ENCODE measurements at places on chromosomes 6 and 20.

- no peak for DNase-seq
These were observed 48.7 kb downstream of the MAP7 start for GRCh38 chr6:136501514-136501913.

DNA sequence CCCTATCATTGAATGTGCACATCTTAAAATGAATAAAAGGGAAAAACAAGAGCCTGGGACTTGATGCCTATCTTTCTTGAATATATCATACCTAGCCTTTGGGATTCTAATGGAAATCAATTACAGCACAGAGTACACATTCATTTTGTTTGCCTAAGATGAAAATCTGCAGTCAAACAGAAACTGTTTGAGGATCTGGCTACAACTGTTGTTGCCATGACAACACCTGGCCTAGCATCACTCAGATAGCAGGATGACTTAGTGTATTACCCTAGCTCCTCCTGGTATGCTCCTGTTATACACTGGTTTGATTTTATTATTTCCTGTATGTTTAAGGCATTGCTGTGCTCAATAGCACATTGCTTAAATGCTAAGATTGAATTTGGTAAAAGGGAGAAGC lies 71.5 kb upstream of the LAMP5 start:
- no peak for DNase-seq

GRCh38 chr6:132101535-132101934 lies 150.4 kb upstream of the CCN2 start:
- DNase-seq, result no peak

- DNase-seq, result no peak
These were observed 67.2 kb upstream of the RNF146 start for GRCh38 chr6:127199470-127199869.

GRCh38 chr6:63425493-63425892 lies 105.7 kb upstream of the LGSN start:
- no peak for DNase-seq

DNA sequence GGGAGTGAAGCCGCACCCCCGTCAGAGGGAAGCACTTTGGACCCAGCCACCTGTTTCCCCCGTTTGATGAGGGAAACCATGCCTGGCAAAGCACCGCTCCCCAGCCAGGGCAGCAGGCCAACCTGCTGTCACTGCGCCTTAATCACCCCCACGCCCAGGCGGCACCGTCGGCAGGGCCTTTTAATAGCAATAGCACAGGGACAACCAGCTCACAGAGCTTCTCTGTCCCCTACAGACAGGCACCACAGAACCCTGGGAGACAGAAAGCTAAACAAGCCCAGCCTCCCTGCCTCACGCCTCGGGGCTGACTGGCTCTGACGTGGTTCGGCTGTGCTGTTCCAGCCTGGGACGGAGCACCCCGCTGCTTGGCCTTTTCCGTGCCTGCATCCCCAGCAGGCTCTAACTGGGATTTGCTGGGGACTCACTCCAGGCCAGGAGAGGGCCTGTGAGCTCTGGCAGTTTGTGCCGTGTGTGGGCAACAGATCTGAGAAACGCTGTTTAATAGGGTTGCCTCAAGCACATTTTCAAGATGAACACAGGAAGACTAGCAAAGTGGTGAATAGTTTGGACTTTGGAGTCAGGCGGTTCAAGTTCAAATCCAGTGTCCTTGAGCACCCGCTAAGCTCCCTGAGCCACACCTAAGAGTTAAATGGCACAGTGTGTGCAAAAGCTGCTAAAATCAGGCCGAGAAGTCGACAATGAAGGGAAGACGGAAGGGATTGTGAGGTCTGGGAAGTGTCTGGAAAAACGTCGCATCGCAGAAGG lies 223.8 kb downstream of the NRN1 start:
- peak; percentile 68 for DNase-seq

- DNase-seq, result peak; percentile 26
These were observed 36.9 kb upstream of the BLCAP start for GRCh38 chr20:37564388-37565133.

DNA sequence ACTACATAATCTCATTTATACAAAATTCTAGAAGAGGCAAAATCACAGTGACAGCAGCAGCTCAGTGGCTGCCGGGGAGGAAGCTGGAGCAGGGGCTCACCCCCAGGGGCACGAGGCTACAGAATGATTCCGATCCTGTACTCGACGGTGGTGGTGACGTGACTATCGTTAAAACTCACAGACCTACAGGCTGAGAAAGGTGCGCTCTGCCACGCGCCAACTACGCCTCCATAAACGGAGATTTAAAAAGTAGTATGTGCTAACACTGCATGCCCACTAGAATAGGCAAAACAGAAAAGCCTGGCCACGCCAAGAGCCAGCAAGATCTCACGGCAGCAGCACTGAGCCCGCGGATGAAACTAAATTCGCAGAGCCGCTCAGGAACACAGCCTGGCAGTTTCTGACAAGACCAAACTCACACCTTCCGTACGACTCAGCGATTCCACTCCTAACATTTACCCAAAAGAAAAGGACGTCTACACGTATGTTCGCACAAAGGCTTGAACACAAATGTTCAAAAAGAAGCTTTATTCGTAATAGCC lies 25.2 kb downstream of the TAF4 start:
- DNase-seq, result no peak

DNA sequence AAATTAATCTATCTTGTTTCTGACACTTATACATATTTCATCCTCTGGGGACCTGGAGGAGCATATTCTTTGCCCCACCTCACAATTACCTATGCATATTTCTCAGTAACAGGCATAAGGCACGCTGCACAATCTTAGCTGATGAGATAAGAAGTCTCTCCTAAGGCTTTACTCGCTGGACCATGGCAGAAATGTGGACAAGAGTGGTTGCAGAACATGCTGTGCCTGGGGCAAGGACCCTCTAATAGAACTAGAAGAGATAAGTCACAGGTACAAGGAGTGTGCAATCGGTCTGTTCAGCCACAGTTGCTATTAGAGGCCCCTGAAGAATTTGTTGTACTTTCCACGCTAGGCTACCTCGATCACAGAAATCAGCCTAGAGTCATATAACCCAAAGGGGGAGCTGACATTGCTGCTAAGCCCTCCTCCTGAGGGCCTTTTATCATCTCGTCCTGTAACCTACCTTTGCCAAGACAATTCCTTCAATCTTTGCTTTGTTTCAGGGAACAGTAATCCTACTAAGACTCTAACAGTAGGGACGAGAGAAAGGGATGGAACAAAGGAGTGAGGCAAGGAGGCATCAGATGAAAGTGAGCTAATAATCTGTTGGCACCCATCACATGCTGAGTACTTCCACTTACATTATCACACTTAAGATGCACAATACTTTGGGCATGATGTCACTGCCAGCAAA lies 16.1 kb upstream of the DEFB129 start:
- DNase-seq, result no peak

- no peak for DNase-seq
These were observed 43.9 kb upstream of the GJE1 start for GRCh38 chr6:142088858-142089216.

- DNase-seq, result no peak
These were observed 151.0 kb upstream of the HEY2 start for GRCh38 chr6:125598422-125598821.

GRCh38 chr6:128414943-128415342 lies 105.5 kb downstream of the PTPRK start:
- no peak for DNase-seq

GRCh38 chr6:25863360-25863759 lies 10.7 kb downstream of the SLC17A3 start:
- DNase-seq, result no peak

DNA sequence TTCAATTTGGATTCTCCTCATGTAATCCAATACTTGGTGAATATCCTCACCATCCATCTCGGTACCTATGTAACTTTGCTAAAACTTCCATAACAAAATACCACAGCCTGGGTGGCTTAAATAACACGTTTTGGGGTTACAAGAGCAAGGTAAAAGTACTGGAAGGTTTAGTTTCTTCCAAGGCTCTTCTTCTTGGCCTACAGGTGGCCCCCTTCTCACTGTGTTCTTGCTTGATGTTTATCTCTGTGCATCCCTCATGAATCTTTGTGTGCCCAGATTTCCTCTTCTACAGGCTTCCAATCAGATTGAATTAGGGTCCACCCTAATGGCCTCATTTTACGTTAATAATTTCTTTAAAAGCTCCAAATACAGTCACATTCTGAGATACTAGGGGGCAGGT lies 163.3 kb upstream of the HCRTR2 start:
- no peak for DNase-seq

- DNase-seq, result no peak
These were observed 580.6 kb downstream of the TFAP2A start for GRCh38 chr6:9834233-9834632.

DNA sequence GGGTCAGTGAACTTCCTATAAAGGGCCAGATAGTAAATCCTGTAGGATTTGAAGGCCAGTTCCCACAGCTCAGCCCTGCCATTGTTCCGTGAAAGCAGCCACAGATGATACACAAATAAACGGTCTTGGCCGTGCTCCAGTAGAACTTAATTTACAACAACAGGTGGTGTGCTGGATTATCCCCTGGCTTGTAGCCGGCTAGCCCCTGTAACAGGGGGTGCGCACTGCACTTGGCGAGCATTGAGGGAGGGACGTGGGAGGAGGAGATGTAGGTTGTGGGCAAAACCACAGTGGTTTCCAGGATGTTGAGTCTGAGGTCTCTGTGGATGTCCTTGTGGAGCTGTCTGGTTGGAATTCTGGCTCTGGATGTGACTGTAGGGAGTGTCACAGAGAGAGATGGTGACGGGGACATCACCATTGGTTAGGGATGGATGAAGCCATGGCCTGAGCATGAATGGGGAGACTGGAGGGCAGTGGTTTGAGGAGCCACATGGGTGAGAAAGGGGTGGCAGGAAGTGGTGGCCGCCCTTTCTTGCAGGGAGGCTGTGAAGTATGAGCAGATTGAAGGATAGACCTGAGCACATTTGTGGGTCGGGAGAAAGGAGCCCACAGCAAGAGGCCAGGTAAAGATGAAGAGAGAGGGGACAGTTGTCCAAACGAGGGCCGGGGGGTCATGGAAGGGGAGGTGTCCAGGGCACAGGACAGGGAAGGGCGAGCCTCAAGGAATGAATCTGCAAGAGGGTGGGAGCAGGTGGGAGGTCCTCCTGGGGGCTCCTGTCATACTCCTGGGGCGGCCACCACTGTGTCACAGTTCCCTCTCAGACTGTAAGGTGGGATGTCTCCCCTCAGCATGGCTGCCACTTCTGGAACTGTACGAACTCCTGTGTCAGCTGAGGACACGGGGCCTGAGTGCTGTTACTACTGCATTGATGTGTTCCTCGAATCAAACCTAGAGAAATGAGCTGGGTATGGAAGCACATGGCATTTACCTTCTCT lies 53.6 kb downstream of the CDH26 start:
- no peak for DNase-seq

- no peak for DNase-seq
These were observed 7.1 kb downstream of the RPS6KA2 start for GRCh38 chr6:166619912-166620311.

- no peak for DNase-seq
These were observed 137.9 kb upstream of the NEDD9 start for GRCh38 chr6:11370191-11371018.

- no peak for DNase-seq
These were observed 109.2 kb upstream of the TMEM170B start for GRCh38 chr6:11428371-11428770.

DNA sequence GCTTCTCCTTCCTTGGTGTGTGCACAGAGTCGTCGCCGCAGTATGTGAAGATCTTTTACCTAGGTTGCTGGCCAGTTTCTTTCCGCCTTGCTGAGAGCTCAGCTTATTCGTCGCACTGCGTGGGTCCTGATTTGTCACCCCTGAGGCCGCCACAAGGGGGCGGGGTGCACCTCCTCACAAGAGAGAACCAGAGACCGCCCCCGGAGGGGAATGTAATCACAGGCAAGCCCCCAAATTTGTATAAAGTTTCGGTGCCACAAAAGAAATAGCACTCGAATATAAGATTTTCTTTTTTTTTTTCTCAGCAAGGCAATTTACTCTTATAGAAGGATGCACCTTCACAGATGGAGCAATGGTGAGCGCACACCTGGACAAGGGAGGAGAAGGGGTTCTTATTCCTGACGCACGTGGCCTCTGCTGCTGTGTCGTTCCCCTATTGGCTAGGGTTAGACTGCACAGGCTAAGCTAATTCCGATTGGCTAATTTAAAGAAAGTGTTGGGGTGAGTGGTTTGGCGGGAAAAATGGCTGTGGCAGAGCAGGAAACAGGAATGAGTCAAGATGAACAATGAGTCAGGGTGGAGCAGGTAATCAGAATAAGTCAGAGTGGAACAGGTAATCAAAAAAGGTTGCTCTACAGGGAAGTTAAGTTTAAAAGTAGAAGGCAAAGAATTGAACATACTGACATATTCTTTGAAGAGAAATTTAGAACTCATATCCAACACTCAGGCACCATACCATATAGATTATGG lies 19.5 kb downstream of the NCOA3 start:
- no peak for DNase-seq

GRCh38 chr20:16064989-16065707 lies 508.1 kb downstream of the KIF16B start:
- DNase-seq, result no peak

- no peak for DNase-seq
These were observed 51.3 kb upstream of the FOXC1 start for GRCh38 chr6:1558388-1558787.

DNA sequence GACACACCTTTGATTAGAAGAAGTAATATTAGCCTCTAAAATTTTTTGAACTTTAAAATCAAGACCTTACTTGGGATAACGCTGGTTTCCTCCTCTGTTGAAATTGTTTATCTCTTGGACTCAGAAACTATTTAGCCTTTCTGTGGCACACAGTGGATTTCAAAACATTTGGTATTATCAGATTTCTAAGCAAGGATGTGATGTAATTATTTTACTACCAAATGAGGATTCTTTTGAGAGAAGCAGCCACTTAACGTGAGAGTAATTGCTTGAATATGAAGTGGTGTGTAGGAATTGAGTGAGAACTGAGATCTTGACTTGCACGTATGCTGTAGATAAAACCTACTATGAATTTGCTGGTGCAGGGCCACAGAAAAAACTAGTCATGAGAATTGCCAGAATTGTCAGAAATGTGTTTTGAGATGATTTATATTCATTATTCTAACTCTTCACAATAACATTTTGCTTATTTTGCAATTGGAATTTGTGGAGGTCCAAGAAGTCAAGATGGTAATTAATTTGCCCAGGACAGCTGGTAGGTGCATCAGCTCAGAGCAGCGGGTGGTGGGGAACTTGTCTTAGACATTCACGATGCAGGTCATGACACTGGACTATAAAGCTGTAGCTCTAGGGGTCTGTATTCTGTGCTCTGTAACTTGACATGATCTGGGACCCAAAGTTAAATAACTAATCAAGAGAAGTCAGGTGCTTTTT lies 53.4 kb downstream of the AKAP12 start:
- no peak for DNase-seq

GRCh38 chr6:129251669-129252376 lies 368.9 kb downstream of the LAMA2 start:
- DNase-seq, result peak; percentile 21

Measured in substantia nigra (tissue), 51 donors.